ENCODE measurements at places on chromosomes 3 and 15.

GRCh38 chr15:70259028-70259424 lies 161.3 kb upstream of the TLE3 start:
- peak; percentile 63 for DNase-seq

DNA sequence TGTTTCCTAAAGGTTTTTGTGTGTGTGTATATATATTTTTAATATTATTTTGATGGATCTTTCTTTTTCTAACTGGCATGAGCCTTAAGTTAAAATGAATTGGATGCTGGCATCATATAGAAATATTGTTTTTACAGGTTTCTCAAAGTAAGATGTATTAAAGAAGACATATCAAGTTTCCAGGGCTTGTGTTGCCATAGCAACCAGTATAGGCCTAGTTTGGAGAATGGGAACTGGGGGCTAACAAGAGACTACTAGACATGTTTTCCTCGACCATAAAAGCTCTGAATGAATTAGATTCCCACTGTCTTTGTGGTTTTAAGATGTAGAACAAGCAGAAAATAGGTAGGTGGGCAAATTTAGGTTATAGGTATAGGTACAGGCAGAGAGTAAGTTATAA lies 771.4 kb downstream of the TUSC7 start:
- no peak for DNase-seq

- peak; percentile 26 for DNase-seq
Observed at GRCh38 chr15:90400005-90400758, 12.1 kb downstream of the IQGAP1 start.

DNA sequence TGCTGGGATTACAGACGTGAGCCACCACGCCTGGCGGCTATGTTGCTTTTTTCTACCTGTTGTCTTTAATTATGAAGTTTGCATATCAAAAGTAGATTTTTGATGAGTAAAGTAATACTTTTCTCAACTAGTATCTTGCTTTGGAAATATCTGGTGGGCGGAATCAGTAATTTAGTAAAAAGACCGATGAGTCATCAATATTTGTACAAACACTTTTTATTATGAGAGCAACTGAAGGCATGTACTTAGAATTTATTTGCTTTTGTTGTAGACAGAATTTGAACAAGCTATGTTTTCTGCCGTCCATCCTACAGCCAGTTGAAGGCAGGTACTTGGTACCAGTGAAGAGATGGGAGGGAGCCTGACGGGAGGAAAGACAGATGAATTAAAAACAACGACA lies 164.7 kb downstream of the ADAMTSL3 start:
- no peak for DNase-seq

- DNase-seq = no peak
Observed at GRCh38 chr3:83092521-83093221, 1331.2 kb upstream of the GBE1 start.

Data from inflammatory macrophage treated with lipopolysaccharide for 4 hours (primary cell).